ENCODE measurements at places on chromosomes 2 and 18. TPM values are rescaled to one million over a fixed set of nuclear protein-coding genes. Genes with fewer than 3 reads are reported as not detected.

- no peak for DNase-seq
Observed at GRCh38 chr2:1636791-1637415, 107.4 kb downstream of the PXDN start.

- DNase-seq, result no peak
Observed at GRCh38 chr2:195543063-195543462, 114.0 kb upstream of the SLC39A10 start.

DNA sequence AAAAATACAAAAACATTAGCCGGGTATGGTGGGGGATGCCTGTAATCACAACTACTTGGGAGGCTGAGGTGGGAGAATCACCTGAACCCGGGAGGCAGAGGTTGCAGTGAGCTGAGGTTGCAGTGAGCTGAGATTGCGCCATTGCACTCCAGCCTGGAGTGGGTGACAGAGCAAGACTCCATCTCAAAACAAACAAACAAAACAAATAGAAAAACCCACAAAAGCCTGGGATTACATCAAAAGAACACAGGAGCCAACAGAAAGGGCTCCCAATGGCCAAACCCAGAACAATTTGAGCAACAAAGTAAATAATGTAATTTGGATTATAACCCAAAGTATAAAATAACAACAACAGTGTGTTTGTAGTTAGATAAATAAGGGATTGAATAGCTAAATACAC lies 159.8 kb downstream of the UXS1 start:
- DNase-seq, result no peak

GRCh38 chr2:53865264-53865663 lies 5.5 kb upstream of the GPR75 start:
- DNase-seq, result no peak

DNA sequence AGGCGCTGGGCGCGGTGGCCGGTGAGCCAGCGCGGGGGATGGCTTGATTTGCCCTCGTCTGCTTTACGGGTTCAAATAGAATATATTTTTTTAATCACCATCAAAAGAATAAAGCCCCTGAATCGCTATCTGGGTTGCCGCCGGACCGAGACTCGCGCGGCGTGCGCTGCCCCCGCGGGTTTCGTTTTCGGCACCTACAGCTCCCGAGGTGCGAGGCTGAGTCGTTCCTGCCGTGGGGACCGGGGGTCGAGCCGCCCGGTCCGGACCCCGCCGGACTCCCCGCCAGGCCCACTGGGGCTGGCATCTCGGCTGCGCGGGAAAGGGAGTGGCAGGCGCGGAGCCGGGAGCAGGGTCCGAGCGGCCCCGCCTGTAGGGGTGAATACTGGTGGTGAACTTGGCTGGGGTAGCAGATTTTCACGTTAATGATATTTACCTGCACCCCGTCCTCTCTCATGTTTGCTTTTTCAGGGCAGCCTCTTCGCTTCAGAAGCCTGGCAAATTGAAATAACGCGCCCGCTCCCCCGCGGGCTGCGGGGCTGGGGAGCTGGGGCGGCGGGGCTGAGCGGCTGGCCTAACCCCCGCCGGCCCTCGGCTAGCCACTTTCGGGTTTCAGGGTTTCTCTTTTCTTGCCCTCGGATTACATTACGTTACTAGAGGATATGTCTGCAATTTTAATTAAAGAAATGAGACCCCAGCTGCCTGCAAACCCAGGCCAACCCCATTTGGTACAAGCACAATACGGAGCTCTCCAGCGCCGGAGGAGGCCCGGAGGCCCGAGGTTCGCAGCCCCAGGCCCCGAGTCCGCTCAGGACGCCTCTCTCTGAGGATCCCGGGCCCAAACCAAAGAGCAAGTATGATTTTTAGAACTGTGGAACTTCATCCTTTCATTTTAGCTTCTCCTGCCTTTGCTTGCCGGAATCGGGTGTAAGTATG lies 1.7 kb upstream of the CELF4 start:
- DNase-seq, result no peak

- no peak for DNase-seq
Observed at GRCh38 chr2:12081481-12082210, 335.2 kb downstream of the LPIN1 start.

GRCh38 chr2:16260041-16260830 lies 319.9 kb downstream of the MYCN start:
- DNase-seq, result no peak

DNA sequence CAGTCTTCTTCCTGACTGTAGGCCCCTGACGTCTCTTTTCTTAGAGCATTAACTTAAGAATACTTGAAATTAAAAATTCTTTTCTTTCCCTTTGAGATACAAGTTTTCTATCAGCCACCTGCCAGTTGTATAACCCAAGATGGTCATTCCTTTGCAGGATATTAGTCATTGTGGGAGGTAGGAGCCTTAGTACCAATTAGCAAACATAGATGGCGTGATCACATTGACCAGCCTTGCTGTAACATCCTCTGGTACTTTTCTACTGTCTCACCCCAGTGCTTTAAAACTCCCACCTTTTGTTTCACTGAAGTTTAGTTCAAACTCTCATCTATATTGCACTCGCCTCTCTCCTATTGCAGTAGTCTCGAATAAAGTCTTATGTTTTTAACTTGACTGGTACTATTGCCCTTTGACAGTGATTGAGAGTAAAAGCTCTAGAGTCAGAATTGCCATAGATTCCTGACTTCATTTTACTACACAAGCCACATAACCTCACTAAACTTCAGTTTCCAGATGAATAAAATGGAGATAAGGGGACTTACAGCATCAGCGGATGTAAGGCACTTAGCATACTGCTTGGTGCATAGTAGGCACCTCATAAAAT lies 74.1 kb downstream of the VRK2 start:
- DNase-seq, result no peak

- no peak for DNase-seq
Observed at GRCh38 chr2:200138391-200139124, 167.9 kb upstream of the SPATS2L start.

GRCh38 chr2:219570194-219570923 lies 980 bp downstream of the OBSL1 start:
- DNase-seq, result no peak

DNA sequence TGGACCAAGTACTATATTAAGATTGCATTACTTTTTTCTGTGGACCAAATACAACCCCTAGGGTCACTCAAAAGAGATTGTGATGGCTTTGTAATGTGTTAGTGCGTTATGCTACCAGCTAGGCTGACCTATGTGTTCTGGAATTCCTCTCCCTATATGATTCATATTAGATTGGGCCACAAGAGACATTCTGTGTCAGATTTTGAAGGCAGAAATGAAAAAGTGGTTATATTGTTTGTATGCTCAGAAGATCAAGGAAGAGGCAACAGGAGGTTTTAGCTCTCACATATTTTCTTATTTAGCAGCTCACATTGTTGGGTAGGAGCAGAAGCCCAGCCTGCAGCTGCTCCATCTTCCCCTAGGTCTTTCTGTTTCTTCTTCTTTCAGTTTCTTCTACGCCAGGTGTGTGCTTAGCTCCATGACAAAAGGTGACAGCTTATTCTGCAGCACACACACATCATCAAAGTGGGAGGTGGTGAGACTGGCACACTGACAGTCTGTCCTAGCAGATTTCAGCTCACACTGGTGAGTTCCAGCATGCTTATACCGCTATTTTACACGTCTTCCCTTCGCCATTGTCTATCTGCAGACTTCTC lies 156.8 kb upstream of the UBE2E3 start:
- no peak for DNase-seq

Gene TYMS
- 180 TPM for polyA plus RNA-seq

Gene CYP26B1
- 13.8 TPM for polyA plus RNA-seq

Gene IL1RL2
- polyA plus RNA-seq, result 1.4 TPM

Gene ALLC
- 0.13 TPM for polyA plus RNA-seq

Gene PELI1
- 41.9 TPM for polyA plus RNA-seq

Data from left kidney (tissue), 8 donors.